ENCODE measurements at places on chromosomes 3 and 15.

DNA sequence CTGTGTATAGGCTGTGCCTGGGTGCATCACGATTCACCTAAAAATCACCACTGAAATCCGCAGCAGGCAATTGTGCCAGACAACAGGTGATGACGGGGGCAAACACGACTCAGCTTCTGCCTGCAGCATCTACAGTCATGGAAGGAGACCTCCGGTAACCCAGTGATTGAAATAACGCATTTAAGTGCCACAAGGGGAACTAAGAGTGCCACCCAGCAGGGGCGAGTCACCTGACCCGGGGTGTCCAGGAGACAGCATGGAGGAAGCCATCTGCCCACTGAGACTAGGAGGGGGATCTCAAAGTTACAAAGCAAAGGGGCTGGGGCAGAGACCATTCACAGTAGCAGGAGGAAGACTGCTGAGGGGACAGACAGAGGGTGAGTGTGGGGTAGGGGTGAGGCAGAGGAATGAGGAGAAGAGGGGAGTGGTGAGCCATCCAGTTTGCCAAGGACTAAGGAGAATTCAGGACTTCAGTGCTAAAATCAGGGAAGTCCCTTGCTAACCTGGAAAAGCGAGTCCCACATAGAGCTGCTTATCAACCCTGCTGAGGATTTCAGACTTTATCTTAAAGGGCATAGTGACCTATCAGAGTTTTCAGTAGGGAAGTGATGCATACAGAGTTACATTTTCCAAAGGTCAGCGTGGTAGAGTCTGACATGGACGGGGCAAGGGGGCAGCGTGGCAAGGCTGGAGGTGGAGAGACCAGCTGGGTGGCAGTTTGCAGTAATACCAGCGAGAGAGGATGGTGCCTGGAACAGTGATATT, 256.7 kb upstream of the HES1 start:
- peak; percentile 40 for DNase-seq

GRCh38 chr3:4852780-4853748, 126.2 kb upstream of the BHLHE40 start:
- DNase-seq: no peak

DNA sequence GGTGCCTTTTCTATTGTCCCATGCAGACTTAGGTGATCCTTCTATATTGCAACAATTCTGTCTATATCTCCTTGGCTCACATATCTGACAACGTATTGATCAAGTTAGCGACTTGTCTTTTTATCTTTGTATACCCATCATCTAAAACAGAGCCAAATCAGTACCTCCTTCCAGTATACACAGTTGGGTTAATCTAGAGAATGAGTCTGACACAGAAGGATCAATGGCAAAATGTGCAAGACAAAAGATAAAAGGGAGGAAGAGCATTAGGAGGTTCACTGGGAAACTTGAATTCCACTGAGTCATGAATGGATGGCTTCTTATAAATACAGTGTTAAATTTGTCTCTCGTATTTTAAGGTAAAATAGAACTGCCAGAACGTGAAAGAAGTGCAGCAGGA, 6.0 kb downstream of the AADAC start:
- DNase-seq: no peak

DNA sequence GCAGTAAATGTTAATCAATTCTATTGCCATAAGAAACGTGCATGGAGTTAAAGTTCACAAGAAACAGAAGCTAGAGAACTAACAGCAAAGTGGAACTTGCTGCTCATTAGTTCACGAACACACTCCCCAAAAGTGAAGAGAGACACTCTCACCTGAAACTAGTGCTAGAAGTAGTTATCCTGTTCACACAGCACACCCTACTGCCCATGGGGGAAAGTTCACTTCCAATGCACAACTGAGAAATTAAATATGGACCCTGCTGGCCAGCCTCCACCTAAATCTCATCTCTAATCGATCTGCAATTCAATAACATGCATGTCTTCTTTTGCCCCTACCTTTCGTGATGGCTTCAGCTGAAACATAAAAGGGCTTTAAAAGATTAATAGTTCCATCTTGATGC, 39.4 kb upstream of the FRMD4B start:
- no peak for DNase-seq

- DNase-seq: no peak
Measured at GRCh38 chr15:77228828-77229227, 157.9 kb upstream of the TSPAN3 start.

GRCh38 chr15:39828374-39828931, 45.8 kb upstream of the FSIP1 start:
- no peak for DNase-seq

- peak; percentile 80 for DNase-seq
Measured at GRCh38 chr3:49703443-49703927, 14.1 kb downstream of the RNF123 start.

DNA sequence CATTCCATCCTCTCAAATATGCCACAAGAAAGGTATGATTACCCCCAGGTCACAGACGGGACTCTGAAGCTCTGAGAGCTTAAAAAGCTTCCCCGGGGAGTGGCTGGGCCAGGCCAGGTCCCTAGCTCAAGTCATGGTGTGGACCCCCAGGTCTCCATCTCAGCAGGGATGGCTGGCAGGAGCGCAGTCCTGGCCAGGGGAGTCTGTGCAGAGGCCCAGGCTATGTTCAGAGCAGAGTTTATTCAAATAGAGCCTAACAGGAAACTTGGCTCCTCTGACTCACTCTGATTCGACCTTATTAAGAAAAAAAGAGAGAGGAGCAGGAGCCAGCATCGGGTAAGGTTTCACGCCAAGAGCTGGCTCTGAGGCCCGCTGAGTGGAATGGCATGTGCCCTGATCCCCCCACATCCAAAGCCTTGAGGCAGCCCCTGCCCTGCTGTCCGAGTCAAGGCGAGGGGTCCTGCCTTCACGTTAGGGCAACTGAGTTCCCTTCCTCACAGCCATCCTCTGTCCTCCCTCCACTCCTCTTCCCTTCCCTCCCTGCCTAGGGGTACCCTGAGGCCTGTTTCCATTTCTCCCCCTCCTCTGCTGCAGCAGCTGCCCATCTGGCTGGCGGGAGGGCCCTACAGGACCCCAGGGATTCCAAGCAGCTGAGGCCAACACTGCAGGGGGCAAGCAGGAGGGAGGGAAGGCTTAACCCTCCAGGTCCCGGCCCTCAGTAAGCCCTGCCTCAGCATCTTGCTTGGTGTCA, 1.9 kb upstream of the LOXL1 start:
- no peak for DNase-seq

- DNase-seq: no peak
Measured at GRCh38 chr3:38690185-38690584, 40.7 kb upstream of the SCN5A start.

- no peak for DNase-seq
Measured at GRCh38 chr3:83096-83495, 113.5 kb upstream of the CHL1 start.

GRCh38 chr3:8576436-8576835, 68.2 kb downstream of the SSUH2 start:
- DNase-seq: no peak

- DNase-seq: no peak
Measured at GRCh38 chr3:53196575-53197407, 35.8 kb downstream of the PRKCD start.

- no peak for DNase-seq
Measured at GRCh38 chr3:11379238-11379823, 107.1 kb downstream of the ATG7 start.

GRCh38 chr3:30770387-30770786, 124.1 kb downstream of the GADL1 start:
- no peak for DNase-seq

DNA sequence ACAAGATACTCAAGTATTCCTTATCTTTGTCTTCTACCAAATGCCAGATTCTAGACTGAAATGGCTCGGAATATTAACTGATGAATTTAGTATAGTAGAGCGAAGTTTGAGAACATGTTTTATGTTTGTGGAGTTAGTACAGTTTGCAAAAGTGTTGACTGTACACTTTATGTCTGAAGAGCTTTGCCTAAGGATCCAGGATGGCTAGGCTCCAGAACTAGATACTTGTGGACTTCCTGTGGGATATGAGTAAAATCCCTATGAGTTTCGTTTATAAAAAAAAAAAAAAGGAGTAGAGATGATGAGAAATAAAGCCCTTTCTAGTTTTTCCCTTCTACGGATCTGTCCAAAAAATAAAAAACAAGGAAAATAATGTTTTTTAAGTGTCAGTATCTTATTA, 96.7 kb downstream of the TP63 start:
- no peak for DNase-seq

DNA sequence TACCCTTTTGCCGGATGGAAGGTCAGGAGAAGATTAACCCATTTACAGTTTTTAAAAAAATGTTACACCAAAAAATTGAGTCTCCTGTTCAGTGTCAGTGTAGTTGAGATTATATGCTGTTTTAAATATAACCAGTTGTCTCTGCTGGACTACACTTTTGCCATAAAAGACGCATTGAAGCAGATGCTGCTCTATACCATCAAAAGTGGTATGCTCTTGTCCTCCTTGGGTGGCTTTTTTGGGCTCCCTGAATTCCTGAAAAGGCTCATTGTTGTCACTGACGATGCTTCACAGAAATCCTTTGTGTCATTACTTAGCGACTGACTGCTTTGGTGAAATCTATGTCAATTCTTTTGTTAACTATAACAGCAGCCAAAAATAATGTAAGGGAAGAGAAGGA, 133.9 kb upstream of the SKOR1 start:
- no peak for DNase-seq

- no peak for DNase-seq
Measured at GRCh38 chr3:81027344-81027743, 734.1 kb downstream of the GBE1 start.

DNA sequence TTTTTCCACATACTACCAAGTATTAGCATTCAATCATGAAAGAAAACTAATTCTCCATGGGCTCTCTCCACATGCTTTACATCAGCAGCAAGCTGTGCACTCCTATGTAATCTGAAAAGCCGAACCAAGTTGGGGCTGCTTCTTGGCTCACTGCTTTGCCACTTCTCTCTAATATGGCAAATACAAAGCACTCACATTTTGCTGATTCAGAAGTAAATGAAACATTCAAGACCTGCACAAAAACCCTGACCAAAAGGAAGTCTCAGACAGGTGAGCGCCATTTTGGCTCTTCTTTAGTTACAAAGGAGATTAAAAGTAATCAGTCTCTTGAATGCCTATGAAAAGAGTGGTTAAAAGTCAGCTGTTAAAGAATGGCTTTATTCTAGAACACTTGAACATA, 915.2 kb downstream of the FHIT start:
- no peak for DNase-seq
